Spinal cord (tissue), 10 donors: ENCODE measurements at places on chromosomes 16 and 17. TPM values are rescaled to one million over a fixed set of nuclear protein-coding genes. Genes with fewer than 3 reads are reported as not detected.

DNA sequence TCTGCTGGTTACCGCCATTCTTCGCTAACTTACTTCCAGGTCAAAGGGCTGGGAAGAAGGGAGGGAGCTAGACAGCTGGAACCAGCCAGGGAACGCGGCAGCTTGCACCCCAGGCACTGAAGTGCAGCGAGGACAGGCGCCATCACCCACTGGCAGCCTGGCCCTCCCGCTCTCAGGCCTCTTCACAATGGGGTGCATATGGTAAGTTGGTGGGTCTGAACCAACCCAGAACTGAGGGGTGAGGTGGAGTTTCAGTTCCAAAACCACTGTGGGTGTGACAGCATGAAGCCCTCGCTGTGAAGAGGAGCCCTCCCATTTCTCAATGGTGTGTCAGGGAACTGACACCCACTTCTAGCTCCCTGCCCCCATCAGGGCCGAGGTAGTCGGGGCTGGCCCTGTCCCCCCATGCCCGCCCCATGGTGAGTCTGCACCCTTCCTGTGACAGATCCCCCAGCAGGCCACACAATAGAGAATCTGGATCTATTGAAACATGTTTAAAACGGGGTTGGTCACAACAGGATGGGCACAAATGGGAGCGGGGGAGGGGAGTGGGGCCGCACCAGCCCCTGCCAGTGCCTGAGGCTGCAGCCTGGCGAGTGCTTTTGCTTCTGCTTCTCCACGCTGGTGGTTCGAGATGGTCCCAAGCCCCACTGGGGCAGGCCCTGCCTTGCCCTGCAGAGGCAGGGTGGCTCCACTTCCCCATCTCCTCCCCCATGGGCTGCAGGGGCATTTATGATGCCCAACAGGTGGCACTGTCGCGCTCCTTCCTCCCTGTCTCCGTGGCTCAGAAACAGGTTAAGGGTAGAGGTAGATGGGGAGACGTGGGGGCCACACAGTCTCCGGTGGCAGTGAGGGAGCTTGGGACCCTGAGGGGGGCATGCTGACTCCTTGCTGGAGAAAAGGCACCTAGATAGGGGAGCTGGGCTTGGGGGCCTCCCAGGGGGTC, 2.3 kb downstream of the LIMD2 start:
- H3K27ac ChIP-seq: peak overlapping the region; percentile 15
- no peaks in the 10 kb centered on the region for H3K27me3 ChIP-seq
- H3K4me3 ChIP-seq: peak overlapping the region; percentile 1
- H3K36me3 ChIP-seq: peaks cover 72% of the 10 kb centered on the region
- peaks cover 78% of the 10 kb centered on the region for H3K4me1 ChIP-seq

GRCh38 chr17:17364338-17364667, 61.1 kb downstream of the NT5M start:
- H3K4me1 ChIP-seq: peaks cover 9% of the 10 kb centered on the region
- no peak overlapping the region for H3K4me3 ChIP-seq
- H3K36me3 ChIP-seq: no peaks in the 10 kb centered on the region
- H3K27ac ChIP-seq: no peak overlapping the region
- H3K27me3 ChIP-seq: no peaks in the 10 kb centered on the region
- no peak for DNase-seq

GRCh38 chr16:56279132-56279531, 87.8 kb downstream of the GNAO1 start:
- no peaks in the 10 kb centered on the region for H3K27me3 ChIP-seq
- peaks cover 29% of the 10 kb centered on the region for H3K36me3 ChIP-seq
- DNase-seq: no peak
- H3K4me1 ChIP-seq: peaks cover 30% of the 10 kb centered on the region
- H3K27ac ChIP-seq: no peak overlapping the region

- DNase-seq: peak; percentile 71
- no peak overlapping the region for H3K27ac ChIP-seq
- peaks cover 60% of the 10 kb centered on the region for H3K36me3 ChIP-seq
- H3K27me3 ChIP-seq: no peaks in the 10 kb centered on the region
Observed at GRCh38 chr17:164303-165235, 16.9 kb downstream of the DOC2B start.

- H3K4me3 ChIP-seq: no peak overlapping the region
- H3K27me3 ChIP-seq: peaks cover 12% of the 10 kb centered on the region
- no peak for DNase-seq
Observed at GRCh38 chr17:3683054-3683511, 12.9 kb downstream of the P2RX5 start.

DNA sequence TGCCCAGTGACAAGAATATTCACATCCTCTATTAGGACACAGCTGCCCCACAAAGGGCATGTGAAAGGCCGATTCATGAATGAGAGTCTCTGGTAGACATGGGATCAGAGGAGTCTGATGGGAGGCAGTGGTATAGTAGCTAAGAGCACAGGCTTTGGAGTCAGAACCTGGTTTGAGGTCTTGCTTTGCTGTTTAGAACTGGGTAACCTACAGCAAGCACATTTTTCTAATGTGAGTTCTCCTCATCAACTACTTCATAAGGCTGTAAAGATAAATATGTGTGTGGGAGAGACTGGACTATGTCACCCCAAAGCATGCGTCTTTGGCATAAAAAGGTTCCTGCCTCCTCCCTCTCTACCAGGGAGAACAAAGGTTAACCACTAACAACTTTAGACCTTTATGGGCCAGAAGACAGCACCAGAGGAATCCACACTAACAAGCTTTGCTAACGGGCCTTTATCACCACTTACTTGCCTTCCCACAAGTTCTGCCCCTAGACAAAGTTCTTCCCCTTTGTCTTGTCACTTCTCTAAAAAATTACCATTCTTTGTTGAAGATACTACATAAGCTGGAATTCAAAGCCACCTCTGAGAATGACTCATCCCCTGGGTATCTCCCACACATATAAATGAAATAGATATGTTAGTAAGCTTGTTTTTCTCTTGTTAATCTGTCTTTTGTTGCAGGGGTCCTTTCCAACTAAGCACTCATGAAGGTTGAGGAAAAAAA, 21.1 kb downstream of the CDR2 start:
- H3K27ac ChIP-seq: no peak overlapping the region
- no peaks in the 10 kb centered on the region for H3K36me3 ChIP-seq
- H3K4me1 ChIP-seq: no peaks in the 10 kb centered on the region
- H3K4me3 ChIP-seq: no peak overlapping the region
- DNase-seq: no peak

DNA sequence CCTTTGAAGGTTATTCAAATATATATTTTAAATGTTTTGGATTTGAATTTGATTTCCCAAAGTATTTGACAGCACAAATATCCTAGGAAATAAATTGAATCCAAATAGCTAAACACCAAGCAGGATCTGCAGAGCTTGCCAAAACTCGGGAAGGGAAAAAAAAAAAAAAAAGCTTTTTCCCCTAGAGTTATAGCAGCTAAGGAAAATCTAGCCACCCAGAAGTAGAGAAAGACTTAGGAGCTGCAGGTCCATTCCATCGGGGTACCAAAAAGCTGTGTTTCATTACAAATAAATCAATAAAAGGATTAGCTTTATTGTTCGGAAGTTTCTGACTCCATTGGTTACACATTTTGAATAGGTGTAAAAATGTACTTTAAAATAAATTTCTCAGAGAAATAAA, 19.3 kb downstream of the HSF5 start:
- no peaks in the 10 kb centered on the region for H3K27me3 ChIP-seq
- no peak overlapping the region for H3K27ac ChIP-seq
- no peak for DNase-seq
- H3K4me3 ChIP-seq: no peak overlapping the region

DNA sequence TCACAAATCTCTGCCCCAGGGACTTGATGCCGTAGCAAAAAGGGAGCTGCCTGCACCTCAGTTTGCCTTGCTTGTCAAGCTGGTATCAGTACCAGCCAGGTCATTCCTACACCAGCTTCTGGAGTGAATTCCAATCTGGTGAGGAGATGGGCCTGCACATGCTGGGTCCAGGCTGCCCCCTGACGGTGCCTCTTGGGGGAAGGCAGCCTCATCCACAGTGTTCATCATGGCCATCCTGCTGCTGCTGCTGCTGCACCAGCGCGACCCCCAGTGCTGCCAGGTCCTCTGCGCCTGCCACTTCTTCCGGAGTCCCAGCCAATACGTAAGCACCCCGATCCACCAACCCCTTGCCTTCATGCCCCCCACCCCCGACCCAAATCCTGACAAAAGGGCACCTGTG, 8.3 kb downstream of the MRPL27 start:
- H3K4me1 ChIP-seq: peaks cover 36% of the 10 kb centered on the region
- peaks cover 66% of the 10 kb centered on the region for H3K36me3 ChIP-seq
- H3K27me3 ChIP-seq: no peaks in the 10 kb centered on the region
- no peak overlapping the region for H3K4me3 ChIP-seq

DNA sequence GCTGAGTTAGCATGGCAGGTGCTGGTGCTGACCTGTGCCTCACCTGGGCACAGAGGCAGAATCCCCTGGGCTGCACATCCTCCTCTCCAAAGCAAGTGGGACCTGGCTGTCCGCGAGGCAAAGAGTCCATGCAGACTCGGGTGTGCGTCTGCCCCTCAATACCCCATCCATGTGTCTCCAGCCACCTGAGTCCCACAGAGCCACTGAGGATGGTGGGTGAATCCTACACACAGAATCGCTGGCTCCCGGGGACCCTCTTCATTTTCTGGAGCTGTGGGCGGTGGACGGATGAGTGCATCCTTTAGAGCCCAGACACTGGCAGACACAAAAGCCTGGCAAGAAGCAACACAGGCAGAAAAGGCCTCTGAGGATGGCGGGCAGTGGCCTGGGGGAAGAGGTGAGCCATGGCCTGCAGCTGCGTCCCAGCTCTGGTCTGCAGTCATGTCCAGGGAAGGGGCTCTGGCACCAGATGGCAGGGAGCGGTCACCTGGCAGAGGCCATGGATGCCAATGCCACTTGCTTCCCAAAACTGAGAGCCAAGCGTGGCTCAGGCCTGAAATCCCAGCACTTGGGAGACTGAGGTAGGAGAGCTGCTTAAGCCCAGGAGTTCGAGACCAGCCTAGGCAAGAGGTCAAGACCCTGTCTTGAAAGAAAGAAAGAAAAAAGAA, 29.9 kb downstream of the AXIN1 start:
- no peaks in the 10 kb centered on the region for H3K27me3 ChIP-seq
- peaks cover 40% of the 10 kb centered on the region for H3K36me3 ChIP-seq
- DNase-seq: no peak
- H3K4me1 ChIP-seq: peaks cover 7% of the 10 kb centered on the region
- no peak overlapping the region for H3K4me3 ChIP-seq
- no peak overlapping the region for H3K27ac ChIP-seq

GRCh38 chr16:67967958-67968399, 458 bp downstream of the SLC12A4 start:
- H3K4me3 ChIP-seq: peak overlapping the region; percentile 79
- peaks cover 8% of the 10 kb centered on the region for H3K36me3 ChIP-seq
- peaks cover 19% of the 10 kb centered on the region for H3K27me3 ChIP-seq
- H3K4me1 ChIP-seq: peaks cover 51% of the 10 kb centered on the region

- DNase-seq: no peak
- H3K4me3 ChIP-seq: peak within 1 kb of the TSS; percentile 4
- peak within 1 kb of the TSS; percentile 96 for H3K27ac ChIP-seq
- H3K4me1 ChIP-seq: peaks cover 63% of the 10 kb centered on the region
- H3K27me3 ChIP-seq: no peaks in the 10 kb centered on the region
Observed at GRCh38 chr17:7558544-7559319, at the start of gene TNFSF13. TNFSF13 (plus strand) TSS chr17:7558750; CDS start chr17:7559040, 290 bp downstream.

- no peaks in the 10 kb centered on the region for H3K4me1 ChIP-seq
- DNase-seq: no peak
- no peak overlapping the region for H3K27ac ChIP-seq
- H3K27me3 ChIP-seq: no peaks in the 10 kb centered on the region
- no peak overlapping the region for H3K4me3 ChIP-seq
Observed at GRCh38 chr16:79132701-79133100, 467.8 kb downstream of the MAF start.

SULT1A2 gene
- total RNA-seq: 2.8 TPM

SYT17 gene
- total RNA-seq: 11.3 TPM

RAC3 gene
- total RNA-seq: 58.4 TPM

APOBR gene
- total RNA-seq: 0.99 TPM

ZFHX3 gene
- total RNA-seq: 10.7 TPM
